HuH-7 (cell line): ENCODE measurements at places on chromosomes 2 and 18.

DNA sequence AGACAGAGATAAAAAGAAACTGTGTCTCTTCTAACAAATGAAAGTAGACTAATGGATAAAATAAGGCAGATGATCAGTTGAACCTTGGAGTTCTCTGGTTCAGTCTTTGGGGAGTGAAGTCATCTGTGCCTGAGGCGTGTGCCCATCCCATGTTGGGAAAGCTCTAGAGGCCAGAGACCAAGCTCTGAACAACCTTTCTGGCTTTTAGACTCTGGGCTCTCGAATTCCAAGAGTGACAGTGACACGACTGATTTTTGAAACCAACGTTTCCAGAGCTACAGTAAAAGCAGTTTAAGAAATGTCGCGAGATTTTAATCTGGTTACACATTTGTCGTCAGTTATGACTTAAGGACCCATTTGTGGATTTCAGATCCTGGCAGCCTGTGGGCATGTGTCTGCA lies 83.7 kb upstream of the APCDD1 start:
- no peak for DNase-seq

DNA sequence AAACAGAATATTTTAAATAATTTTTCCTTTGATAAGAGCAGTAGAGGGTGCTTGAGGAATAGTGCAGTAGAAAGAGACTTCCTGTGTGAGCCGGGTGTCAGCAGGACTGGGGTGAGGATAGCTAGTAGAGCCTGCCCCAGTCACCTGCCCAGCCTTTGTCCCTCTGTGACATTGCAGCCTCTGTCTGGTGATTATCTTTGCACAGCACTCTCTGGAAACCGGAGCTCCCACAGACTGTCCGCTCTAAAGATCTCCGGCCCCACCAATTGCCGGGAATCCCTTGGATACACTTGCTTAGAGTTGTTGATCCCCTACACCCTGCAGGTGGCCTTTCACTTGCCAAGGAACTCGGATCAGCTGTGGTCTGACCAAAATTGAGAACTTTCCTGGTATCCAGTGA lies 1081.3 kb upstream of the TMEFF2 start:
- DNase-seq, result no peak

- DNase-seq, result no peak
Measured at GRCh38 chr2:124915567-124915966, 890.5 kb downstream of the CNTNAP5 start.

- no peak for DNase-seq
Measured at GRCh38 chr2:209823484-209823883, 51.9 kb downstream of the UNC80 start.

DNA sequence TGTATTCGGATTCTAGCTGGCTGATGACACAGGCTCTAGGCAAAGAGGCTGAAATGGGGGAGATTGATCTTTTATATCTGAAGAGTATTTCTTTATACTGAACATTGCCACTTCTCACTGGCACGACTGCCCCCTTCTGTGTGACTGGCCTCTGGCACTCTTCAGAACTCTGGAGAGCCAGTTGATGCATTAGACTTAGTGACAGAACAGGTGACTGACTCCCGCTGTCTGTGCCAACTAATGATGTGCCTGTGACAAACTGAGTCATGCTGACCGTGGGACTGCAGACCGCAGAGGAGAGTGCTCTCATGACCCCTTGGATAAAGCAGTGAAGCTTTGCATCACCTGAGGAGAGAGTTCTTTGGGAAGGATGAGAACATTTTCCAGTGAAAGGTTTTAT lies 14.4 kb downstream of the MGAT5 start:
- DNase-seq, result no peak

GRCh38 chr2:20584399-20585358 lies 66.2 kb downstream of the HS1BP3 start:
- peak; percentile 68 for DNase-seq

GRCh38 chr2:185502351-185502750 lies 236.3 kb upstream of the FSIP2 start:
- DNase-seq, result no peak

- DNase-seq, result no peak
Measured at GRCh38 chr2:207054521-207054920, 111.2 kb downstream of the KLF7 start.

DNA sequence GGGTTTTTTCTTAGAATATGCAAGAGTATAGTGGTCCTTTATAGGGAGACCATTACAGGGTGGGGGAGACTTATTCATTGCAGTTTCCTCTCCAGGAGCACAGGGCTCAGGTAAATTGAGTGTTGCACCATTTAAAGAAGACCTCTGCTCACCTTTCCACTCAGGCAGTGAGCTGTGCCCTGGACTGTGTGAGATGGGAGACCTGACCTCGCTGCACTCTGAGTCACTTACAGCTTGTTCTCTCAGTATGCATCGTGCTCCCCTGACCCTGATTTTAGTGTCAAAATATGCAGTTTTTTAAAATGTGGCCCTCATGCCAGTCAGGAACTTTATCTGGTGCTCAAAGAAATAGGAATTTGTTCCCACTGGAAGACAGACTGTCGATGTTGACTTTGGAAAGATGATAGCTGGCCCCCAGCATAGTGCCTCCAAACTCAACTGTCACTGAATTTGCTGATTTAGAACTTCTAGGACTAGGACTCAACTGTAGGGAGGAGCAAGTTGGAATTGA lies 146.7 kb upstream of the EPAS1 start:
- DNase-seq, result no peak

- no peak for DNase-seq
Measured at GRCh38 chr2:108418416-108418815, 30.6 kb upstream of the GCC2 start.

DNA sequence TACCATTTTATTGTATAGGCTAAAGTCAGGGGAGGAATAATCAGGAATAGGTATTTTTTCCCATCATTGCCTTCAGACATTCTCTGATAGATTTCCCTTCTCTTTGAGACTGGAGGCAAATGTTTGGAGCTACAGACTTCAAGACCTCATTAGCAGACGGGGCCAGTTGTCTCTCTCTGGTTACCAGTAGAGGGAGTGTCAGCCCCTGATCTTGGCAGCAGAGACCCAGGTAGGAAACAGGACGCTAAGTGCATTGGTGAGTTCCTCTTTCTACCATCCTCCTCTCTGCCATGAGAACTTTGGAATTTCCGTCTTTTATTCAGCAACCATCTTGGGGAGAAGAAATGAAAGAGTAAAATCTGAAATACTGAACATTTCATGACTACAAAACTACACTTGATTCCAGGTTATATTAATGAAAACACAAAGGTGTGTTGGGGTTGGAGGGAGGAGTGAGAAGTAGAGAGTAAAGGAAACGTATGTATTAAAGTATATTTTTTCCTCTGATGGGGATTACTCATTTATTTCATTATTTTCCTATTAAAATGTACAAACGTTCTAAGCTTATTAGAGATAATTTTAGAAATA lies 186.2 kb upstream of the GCFC2 start:
- DNase-seq, result peak; percentile 39

DNA sequence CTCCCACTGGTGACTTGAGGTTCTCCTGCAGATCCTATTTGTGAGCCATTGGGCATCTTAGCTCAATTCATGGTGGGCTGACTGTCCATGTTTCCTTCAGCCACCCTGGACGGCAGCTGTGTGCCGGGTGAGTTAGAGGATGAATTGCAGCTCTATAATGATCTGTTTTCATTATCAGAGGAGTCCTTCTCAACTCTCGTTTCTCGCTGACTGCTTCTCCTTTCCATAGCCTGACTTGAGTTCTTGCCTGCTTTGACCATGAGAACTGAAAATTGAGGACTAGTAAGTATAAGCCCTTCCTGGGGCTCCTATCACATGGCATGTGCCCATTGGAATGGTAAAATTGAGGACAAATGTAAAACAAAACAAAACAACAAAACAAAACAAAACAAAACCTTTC lies 121.8 kb downstream of the CDC42EP3 start:
- DNase-seq, result no peak

- no peak for DNase-seq
Measured at GRCh38 chr18:7950380-7951136, 383.4 kb downstream of the PTPRM start.

DNA sequence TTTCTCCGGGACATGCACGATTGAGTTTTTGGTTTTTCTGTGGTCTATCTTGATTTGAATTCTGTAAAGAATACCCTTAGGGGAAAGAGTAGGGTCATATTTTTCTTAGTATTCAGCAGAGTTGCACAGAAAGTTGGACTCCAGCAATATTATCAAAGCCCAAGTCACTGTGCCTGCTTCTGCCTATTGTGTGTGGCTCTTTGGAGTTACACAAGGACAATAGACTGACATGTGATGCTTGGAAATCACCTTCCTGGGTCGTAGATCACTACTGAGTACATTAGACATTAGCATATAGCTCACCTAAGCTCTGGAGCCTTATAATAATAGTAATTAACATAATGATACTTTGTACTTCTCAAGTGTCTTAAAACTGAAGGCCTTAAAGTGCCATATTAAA lies 238.8 kb upstream of the FOSL2 start:
- no peak for DNase-seq

DNA sequence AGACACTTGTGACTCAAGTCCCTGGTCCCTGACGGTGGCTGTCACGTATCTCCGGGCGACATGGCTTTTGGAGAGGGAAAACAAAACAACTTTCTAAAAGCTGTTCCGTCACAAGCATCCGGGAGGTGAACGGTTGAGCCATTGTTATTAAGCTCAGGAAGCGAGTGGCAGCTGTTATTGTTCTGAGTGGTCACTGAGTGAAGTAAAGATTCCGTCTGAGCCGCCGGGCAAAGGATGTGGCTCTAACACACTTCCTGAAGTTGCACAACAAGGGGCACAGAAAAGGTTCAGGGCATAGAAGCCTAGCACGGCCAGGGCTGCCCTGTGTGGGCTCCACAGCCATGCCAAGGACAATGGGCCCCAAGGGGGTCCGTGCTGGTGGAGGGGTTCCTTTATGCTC lies 24.3 kb downstream of the INPP5D start:
- no peak for DNase-seq

GRCh38 chr18:56314396-56314795 lies 324.0 kb downstream of the TXNL1 start:
- no peak for DNase-seq

DNA sequence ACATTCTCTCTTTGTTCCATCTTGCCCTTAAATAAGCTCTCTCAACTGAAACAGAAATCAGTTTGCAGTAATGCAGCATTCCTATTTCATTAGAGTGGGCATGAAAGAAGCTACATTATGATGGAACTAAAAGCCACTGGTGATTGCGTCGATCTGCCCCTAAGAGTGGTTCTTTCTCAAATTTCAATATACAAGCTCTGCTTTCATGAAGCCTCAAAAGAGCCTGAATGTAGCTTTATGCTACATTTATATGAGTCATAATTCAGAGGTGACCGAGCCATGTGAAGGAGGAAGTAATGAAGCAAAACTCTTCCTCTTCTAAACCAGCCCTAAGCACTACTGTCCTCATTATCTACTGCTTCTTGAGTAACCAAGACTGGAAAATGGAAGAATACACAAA lies 64.8 kb upstream of the CYTIP start:
- DNase-seq, result no peak

- no peak for DNase-seq
Measured at GRCh38 chr2:56741601-56742102, 557.9 kb downstream of the CCDC85A start.

DNA sequence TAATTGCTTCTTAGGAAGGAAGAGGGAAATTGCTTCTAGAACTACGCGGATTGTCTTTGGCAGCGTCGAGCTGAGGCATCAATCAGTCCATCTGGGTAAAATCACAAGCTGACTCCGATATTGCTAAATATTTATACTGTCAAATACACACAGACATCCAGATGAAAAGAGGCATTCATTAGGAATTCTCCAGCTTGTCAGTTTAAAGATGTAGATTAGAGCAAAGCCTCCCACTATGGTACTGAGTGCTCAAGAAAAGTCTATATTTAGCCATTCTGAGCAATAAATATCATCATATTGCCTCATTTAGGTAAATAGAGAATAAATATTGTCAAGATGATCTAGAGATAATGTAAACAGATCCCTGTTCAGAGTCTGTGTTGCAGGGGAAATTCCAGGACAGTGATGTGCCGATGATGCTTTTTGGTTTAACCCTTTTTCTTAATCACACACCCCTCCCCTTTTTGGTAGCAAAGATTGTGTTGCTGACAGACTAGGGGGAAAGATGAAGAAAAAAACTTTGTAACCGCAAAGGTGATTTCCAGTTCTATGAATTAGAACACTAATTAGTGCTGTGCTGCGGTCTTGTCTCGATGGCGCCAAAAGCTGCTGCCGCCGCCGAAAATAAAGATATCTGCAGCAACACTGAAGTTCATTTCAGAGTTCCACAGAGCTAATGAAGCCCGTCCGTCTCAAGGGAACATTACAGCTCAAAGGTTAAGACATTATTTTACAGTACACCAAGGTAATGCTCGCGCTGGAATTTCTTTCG lies 171.8 kb downstream of the PTGR3 start:
- peak; percentile 23 for DNase-seq

DNA sequence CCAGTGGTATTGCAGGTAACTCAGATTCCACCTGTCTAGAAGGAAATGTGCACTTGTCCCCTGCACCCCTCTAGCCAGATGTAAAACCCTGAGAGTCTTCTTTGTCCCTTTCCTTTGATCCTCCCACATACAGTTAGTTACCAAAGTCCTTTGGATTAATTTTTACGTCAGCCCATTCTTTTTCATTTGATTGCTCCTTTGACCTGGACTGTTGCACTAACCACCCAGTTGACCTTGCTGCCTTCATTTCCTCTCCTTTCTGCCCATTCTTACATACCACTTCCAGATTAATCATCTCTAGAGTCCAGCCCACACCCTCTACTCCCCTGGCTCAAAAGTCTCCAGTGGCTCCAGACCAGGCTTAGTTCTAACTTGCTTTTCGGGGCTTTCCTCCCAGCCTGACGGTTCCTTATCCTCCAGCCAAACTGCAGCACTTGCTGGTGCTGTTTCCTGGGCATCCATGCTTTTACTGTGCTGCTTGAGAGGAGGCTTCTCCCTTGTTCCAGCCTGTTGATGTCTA lies 99.3 kb downstream of the SPTBN1 start:
- no peak for DNase-seq

GRCh38 chr18:13461469-13461868 lies 242.9 kb downstream of the LDLRAD4 start:
- DNase-seq, result no peak

- DNase-seq, result no peak
Measured at GRCh38 chr2:33131749-33132148, 185.0 kb downstream of the LTBP1 start.

DNA sequence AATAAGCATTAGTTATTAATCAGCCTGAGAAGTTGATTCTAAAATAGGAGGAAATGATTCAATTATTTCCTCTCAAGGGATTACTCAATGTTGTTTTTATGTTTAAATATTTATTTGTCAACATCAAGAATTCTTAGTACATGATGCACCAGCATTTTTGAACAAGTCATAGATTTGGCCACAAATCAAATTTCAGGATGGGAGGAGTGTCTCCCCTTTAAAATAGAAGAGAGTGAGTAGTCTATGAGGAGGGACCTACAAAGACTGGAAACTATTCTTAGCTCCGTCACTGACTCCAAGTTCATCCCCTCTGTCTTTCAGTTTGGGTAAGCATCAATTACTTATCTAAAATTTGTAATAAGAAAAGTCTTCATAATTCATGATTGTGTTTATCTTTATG lies 18.6 kb upstream of the IL18R1 start:
- DNase-seq, result no peak

DNA sequence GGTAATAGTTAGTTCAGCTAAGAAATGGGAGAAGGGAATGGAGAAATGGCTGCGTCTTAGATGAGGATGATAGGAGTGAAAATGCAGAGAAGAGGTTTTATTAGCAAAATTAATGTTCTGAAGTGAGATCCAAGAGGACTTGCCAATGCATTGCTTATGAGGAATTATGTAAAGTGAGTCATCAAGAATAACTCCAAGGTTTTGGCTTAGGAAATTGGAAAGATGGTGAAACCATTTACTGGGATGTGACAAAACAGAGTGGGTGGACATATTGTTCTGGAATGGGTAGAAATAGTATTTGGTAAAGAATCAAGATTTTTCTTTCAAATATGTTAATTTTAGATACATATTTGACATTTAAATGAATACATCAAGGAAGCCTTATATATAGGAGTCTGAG lies 306.6 kb upstream of the CYRIA start:
- DNase-seq, result no peak
